ENCODE measurements at places on chromosomes 12 and 14.

GRCh38 chr12:106924268-106924861 lies 31.3 kb upstream of the TMEM263 start:
- DNase-seq = no peak

DNA sequence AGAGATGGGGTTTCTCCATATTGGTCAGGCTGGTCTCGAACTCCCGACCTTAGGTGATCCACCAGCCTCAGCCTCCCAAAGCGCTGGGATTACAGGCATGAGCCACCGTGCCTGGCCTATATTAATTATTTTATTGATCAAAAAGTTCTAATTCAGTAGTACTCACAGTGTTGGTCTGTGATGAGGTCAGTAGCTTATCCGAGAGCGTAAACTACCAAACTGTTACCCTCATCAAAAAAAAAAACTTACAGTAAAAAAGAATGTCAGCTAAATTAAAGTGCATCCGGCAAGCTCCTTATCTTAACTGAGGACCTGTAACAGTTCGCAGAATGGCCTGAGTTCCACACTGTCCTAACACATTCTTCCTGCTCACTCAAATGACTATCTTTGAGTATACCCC lies 228.2 kb downstream of the SOX5 start:
- DNase-seq = no peak

DNA sequence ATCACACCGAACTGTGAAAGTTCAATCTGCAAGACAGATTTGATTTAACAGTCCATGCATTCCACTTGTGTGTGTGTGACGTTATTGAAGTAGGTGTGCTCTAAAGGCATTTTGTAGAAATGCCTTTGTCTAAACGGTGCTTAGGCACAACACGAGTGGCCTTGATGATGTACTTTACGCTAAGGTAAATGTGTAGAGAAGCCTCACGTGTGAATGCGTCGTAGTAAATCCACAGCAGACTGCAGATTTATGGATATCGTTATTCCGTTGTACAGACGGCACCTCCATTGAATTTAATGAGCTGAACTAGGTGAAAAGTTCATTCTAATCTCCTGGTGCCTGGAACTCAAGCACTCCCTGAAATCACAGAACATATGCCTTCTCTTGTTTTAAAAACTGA lies 202.8 kb upstream of the STXBP6 start:
- no peak for DNase-seq

GRCh38 chr12:6200256-6201212 lies at the start of gene CD9:
CD9 (plus strand) TSS chr12:6200400; CDS start chr12:6200500, 100 bp downstream.
- no peak for DNase-seq

- DNase-seq = no peak
Measured at GRCh38 chr12:111387747-111388323, 17.9 kb upstream of the SH2B3 start.

DNA sequence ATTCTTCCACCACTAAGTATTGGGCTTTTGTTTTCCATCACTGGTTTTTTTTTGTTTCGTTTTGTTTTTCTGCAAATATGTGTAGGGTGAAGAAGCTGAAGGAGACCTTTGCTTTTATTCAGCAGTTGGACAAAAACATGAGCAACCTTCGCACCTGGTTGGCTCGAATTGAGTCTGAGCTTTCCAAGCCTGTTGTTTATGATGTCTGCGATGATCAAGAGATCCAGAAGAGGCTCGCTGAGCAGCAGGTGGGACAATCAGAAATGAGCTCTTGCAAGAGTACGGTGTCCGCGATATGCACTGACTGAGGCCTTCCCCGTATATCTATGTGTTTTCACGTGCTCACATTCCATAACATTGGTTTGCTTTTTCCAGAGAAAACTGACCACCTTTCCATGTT lies 91.5 kb downstream of the ESR2 start:
- no peak for DNase-seq
